H4 (cell line): ENCODE measurements at places on chromosomes 7 and 10. TPM values are rescaled to one million over a fixed set of nuclear protein-coding genes. Genes with fewer than 3 reads are reported as not detected.

DNA sequence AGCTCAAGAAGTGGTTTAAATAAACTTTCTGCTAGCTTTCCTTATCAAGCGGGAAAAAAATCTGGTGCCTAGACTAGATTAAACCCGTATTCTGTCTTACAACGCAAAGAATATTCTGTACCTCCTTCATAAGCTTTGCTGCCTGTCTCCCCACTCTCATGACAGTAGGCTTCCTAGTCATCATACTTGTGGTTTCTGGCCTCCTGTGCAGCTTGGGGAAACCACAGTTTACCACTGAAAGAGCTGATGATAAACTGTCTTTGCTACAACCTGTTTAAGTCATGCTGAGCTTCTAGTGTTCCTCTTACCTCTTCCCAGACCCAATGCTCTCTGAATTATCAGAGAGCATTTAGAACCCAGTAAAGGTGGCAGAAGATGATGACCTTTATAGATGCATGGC lies 55.0 kb downstream of the PODXL start:
- peak; percentile 59 for DNase-seq

The PPP1R3C gene
- total RNA-seq, result 5.2 and 6.0 TPM in 2 replicates

DNA sequence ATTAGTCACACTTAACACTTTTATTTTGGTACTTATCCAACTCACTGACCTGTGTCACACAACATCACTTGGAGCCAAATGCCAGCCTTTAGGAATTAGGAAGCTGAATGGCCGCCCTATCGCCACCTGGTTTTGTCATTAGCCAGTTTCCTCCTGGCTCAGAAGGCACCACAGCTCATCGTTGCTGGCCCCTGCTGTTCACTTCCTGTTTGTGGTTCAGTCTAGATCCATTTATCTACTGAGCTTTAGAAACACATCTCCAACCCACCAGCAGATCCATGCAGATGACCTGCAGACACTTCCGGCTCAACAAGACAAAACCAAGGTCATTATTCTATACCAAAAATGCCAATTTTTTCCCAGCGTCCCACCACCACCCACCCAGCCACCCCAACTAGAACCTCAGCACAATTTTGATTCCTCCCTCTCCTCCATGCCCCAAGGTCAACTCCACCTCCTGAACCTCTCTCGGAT lies 193.5 kb upstream of the NEBL start:
- no peak for DNase-seq

The UTF1 gene
- total RNA-seq, result not detected in 2 replicates

The OPN4 gene
- 0.02 and 0.35 TPM in 2 replicates for total RNA-seq

The SYT15B gene
- 2.2 and 2.7 TPM in 2 replicates for total RNA-seq

- DNase-seq, result no peak
Measured at GRCh38 chr7:131021902-131022301, 287.9 kb upstream of the KLF14 start.

- DNase-seq, result no peak
Measured at GRCh38 chr7:106460792-106461254, 176.0 kb upstream of the NAMPT start.

DNA sequence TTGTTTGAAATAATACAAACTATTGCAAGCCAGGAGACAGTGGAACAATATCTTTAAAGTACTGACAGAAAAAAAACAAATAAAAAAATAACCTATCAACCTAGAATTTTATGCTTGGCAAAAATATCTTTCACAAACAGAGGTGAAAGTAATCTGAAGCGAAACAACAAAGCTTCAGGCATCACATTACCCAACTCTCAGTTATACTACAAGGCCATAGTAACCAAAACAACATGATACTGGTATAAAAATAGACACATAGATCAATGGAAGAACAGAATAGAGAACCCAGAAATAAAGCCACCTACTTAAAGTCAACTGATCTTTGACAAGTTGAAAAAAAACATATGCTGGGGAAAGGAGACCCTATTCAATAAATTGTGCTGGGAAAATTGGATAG lies 26.5 kb upstream of the HECW1 start:
- no peak for DNase-seq

GRCh38 chr7:24869572-24869971 lies 110.4 kb downstream of the OSBPL3 start:
- DNase-seq, result peak; percentile 54

The VSTM4 gene
- 0.23 and 0.29 TPM in 2 replicates for total RNA-seq

- peak; percentile 92 for DNase-seq
Measured at GRCh38 chr7:83547526-83547925, 101.4 kb downstream of the SEMA3E start.

DNA sequence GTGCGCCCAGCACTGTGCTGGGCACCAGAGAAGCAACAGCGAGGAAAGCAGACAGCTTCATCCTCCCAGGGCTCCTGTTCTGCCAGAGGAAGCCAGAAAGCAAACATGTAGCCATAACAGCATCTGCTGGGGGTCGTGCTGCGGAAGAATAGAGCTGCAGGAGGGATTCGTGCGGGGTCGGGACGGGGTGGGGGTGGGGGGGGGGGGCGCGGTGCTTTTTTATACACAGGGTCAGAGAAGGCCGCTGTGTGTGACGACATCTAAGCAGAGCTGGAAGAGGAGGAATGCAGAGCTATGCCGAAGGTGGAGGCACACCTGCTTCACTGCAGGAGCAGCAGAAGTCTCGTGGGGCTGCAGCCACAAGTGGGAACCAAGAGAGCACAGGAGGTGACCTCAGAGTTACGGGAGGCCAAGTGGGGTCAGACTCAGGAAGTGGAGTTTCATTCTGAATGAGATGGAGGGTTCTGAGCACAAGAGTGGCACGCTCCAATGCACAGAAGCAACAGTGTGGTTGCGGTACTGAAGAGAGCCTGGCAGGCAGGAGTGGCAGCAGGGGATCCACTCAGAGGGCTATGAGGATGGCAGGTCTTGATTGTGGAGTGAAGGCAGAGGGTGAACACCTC lies 11.1 kb downstream of the PKD1L1 start:
- no peak for DNase-seq

GRCh38 chr7:101186844-101187428 lies 6.8 kb upstream of the NAT16 start:
- no peak for DNase-seq

- DNase-seq, result no peak
Measured at GRCh38 chr10:26211781-26212444, 4.7 kb upstream of the GAD2 start.
